ENCODE measurements at places on chromosomes 3 and 15. TPM values are rescaled to one million over a fixed set of nuclear protein-coding genes. Genes with fewer than 3 reads are reported as not detected.

Gene FOXL2NB
- polyA plus RNA-seq, result not detected

Gene IRAK2
- 4.8 TPM for polyA plus RNA-seq

Gene MESD
- 40.5 TPM for polyA plus RNA-seq

DNA sequence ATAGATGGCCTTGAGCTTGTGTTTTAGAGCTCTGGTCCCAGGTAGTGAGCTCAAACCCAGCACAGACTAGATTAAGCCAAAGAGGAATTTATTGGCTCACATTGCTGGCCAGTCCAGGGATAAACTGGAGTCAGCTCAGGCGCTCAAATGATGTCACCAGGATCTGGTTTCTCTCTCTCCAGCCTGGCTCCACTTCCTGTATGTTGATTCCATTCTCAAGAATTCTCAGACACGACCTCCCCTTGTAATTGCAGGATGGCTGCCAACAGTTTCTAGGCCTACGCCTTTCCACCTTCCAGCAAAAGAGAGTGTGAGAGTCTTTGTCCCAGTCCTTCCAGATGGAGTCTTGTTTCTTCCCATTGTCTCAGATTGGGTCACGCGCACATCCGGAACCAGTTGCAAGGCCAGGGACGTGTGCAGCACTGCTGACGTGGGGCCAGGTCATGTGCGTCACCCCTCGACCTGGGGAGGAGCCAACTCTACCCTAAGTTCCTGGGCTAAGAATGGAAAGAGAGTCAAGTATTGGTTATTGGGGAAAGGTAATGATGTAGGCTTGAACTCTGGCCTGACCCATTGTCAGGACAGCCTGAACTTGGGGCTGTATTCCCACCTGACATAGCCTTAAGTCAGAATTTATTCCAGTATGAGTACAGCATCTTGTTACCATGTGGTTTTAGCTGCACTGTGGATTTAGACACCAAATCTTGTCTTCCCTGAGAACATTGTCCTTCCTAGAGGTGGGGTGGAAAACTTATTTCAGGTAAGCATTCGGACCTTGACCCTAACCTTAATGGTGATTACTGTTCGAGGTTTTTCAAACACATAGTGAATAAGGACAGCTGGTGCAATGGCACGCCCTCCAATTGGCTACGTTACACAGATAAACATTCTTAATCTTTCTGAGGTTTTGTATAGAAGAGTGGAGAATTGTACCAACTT lies 31.6 kb downstream of the CACNA1D start:
- no peak for DNase-seq

Gene SLC38A3
- not detected for polyA plus RNA-seq

GRCh38 chr15:58923696-58924300 lies 9.7 kb downstream of the SLTM start:
- no peak for DNase-seq

- DNase-seq, result peak; percentile 15
Observed at GRCh38 chr15:60121845-60122244, 117.7 kb downstream of the FOXB1 start.

Gene ABHD17C
- polyA plus RNA-seq, result 0.71 TPM

GRCh38 chr3:72087420-72087819 lies 302.5 kb upstream of the PROK2 start:
- DNase-seq, result no peak

GRCh38 chr3:94172695-94173310 lies 109.9 kb downstream of the NSUN3 start:
- DNase-seq, result no peak

DNA sequence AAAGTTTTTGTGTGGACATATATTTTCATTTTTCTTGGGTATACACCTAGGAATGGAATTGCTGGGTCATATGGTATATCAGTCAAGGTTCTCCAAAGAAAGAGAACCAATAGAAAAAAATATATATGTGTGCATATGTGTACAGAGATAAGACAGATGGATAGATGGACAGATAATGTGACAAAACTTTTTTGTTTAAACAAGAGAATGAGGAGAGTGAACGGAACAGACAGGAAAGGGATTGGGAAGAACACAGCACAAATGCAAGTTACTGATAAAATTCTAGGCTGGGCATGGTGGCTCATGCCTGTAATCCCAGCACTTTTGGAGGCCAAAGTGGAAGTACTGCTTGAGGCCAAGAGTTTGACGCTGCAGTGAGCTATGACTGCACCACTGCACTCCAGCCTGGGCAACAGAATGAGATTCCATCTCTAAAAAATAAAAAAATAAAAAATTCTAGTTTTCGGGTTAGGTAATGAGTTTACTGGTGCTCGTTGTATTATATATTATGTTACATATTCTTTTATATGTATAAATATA lies 50.0 kb downstream of the HSPBAP1 start:
- no peak for DNase-seq

DNA sequence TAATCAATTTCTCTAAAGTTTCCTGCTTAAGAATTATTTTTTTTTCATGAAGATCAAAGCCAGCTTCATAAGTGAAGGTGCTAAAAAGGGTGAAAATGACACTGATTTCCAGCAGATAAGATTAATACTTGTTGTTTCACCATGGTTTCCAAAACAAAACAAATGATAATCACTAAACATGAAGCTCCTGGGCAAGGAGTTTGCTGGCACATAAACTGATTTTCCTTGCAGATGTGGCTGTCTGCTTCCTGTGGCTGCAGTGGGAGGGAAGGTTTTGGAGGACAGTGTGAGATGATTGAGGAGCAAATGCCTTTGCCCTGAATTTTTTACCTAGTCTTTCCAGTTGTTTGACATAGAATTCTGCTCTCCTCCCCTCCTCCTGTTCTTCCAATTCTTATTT lies 228.8 kb downstream of the DIPK2A start:
- no peak for DNase-seq

DNA sequence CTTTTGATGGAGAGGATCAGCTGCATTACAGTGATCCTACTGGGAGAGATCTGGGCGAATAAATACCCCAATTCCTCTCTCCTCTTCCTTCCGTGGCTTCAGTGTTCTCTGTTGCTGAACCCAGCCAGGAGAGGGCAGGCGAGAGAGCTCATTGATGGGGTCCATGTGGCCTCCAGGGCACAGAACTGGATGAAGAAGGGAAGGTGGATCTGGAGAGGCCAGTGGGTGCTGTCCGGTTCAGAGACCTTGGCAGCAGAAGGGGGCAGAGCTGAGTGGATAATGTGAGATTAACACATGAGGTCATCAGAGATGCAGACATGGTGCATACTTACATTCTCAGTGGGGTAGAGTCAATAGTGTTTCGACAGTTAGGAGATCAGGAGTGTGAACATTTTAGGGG lies 193.6 kb downstream of the CLSTN2 start:
- DNase-seq, result no peak

Gene MESP2
- not detected for polyA plus RNA-seq

- DNase-seq, result no peak
Observed at GRCh38 chr3:50365080-50365841, 5.9 kb upstream of the TMEM115 start.

Gene TMPRSS7
- polyA plus RNA-seq, result not detected

Gene ANKDD1A
- polyA plus RNA-seq, result 4.0 TPM

- DNase-seq, result no peak
Observed at GRCh38 chr3:184289426-184289938, 9.6 kb upstream of the PSMD2 start.

GRCh38 chr15:70244978-70245542 lies 147.3 kb upstream of the TLE3 start:
- DNase-seq, result no peak

Gene LMOD3
- 0.10 TPM for polyA plus RNA-seq

Gene PAK6
- polyA plus RNA-seq, result 0.76 TPM

Gene ATP13A4
- 0.70 TPM for polyA plus RNA-seq

DNA sequence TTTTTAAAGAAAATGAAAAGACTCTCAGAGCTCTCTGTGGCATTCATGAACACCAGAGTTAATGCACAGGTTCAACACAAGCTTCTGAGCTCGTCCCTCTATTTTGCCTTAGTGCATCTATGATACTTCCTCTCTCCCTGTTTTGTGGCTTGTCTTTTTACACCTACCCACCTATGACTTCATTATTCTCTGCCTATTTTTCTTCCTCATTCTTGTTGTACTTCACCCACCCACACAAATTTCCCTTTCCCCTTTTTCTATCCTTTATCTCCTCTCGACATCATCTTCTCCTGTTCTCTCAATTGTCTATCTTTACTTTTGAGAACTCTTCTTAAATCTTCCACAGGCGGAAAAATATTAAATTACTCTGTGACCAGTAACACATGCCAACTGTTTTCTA lies 48.6 kb downstream of the OR5H15 start:
- no peak for DNase-seq

DNA sequence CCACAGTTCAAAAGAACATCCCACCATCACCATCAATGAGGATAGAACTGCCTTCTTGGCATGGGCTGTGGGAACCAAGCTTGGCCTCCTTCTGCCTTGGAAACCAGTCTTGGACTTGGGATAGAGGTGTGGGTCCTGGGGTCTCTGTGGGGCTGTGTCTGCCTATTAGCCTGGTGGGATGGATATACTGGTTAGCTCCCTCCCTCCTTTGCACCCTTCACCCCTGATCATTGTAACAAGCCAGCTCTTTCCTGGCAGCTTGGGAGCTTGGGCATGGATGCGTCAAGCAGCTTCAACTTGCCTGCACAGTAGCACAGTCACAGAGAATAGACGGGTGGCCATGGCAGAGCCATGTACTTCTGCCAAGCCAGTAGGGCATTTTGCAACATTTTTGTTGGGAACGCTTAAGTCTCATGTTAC lies 65.2 kb downstream of the SMAD6 start:
- no peak for DNase-seq

DNA sequence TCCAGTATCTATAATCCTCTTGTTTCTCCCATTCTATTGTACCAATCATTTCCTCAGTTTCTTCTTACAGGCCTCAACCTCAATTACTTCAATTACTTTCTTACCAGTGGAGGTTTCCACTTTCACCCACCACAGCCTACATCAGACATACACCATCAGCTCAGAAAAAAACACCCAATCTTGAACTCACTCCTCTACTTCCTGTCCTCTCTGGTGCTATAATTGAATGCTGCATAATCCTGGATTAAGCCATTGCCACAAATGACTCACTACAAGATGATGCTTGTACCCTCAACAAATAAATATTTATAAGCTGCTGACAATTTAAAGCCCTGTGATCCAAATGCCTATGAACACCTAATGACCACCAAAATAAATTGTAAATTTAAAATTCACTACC lies 18.5 kb downstream of the RYK start:
- DNase-seq, result no peak

Gene GP9
- 0.23 TPM for polyA plus RNA-seq

Gene ST6GAL1
- polyA plus RNA-seq, result 137 TPM
